Kidney epithelial cell (primary cell): ENCODE measurements at places on chromosomes 1 and 21. TPM values are rescaled to one million over a fixed set of nuclear protein-coding genes. Genes with fewer than 3 reads are reported as not detected.
A peak's percentile ranks its signal among the peaks of the same experiment; 100 is the strongest.

GRCh38 chr21:32331444-32332305 is 33.0 kb downstream of the MRAP start:
- no peak for DNase-seq

DNA sequence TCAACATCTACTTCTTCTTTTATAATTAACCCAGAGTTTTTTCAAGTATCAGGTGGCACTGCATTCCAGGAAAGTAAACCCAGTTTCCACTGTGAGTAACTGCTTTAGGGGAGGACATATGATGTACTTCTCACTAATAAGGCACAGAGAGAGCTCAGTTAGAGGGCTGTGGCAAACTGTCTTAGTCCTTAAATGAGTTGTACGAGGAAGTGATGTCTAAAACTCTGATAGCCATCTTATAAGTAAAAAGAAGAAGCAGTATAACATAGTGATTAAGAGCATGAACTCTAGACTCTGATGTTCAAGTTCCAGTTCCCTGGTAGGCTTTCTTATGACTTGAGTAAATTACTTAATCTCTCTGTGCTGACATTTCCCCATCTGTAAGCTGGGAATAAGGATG is 58.7 kb upstream of the PTGS2 start:
- DNase-seq, result no peak

- no peak for DNase-seq
These were observed 2.8 kb downstream of the OSCP1 start for GRCh38 chr1:36447450-36447849.

GRCh38 chr1:2942410-2942809 is 78.9 kb upstream of the ACTRT2 start:
- DNase-seq, result no peak

- peak; percentile 31 for DNase-seq
These were observed 1.4 kb downstream of the LDLRAD1 start for GRCh38 chr1:54016343-54017282.

- no peak for DNase-seq
These were observed 87.8 kb downstream of the GLUL start for GRCh38 chr1:182303778-182304177.

DNA sequence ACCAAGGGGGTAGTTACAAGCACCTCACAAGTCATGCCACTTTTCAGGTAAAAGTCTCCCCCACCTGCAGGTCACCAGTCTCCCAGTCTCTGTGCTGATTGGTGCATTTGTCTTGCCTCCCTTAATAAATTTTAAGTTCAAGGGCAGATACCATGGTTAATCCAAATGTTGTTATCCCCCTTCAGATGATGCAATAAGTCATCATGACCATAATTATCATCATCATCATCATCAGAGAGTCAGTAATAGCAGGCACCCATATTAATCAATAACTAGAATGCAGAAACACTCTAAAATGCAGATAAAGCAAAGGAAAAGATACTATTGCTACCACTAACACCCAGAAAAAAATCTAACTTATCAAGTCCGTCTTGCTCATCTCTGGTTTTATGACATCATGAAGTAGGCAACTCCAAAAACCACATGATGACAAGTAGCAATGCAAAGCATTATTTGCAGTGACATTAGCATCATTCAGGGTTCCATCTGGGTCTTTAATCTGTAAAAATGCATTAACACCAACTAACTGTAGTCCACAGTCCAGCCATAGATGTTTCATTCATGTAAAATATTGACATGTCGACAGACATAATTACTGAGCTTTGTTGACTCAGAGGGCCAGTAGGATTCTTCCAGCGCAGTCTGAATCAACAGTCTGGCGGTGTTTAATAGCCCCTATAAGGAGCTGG is 492.0 kb upstream of the RUNX1 start:
- no peak for DNase-seq

- DNase-seq, result no peak
These were observed 973 bp downstream of the KRTAP10-11 start for GRCh38 chr21:44647222-44647552.

- no peak for DNase-seq
These were observed 100.2 kb downstream of the LMO4 start for GRCh38 chr1:87428883-87429282.

DNA sequence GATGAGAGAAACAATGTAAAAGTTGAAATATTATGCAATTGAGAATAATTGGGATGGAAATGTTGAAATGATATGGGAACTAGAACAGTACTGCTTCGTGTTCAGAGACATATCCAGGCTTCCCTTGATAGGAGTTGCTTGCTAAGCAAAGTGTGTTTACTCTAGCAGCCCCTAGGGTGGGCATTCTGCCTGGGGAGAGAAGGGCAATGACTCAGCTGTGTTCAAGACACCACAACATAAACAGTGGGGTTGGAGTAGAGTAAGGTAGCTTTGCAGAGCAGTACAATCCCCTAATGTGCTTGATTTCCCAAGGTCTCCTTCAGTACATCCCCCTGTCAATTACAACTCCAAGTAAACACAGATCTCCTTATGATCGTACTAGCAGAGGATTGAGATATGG is 4.8 kb upstream of the PCNX2 start:
- no peak for DNase-seq

DNA sequence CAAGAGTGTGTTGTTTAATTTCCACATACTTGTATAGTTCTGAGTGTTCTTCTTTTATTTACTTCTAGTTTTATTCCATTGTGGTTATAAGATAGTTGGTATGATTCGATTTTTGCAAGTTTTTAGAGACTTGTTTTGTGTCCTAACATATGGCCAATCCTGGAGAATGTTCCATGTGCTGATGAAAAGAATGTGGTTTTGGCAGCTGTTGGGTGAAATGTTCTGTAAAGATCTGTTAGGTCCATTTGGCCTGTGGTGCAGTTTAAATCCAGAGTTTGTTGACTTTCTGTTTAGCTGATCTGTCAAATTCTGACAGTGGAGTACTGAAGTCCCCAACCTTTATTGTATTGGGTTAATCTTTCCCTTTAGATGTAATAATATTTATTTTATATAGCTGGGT is 19.5 kb upstream of the TIPRL start:
- DNase-seq, result no peak

DNA sequence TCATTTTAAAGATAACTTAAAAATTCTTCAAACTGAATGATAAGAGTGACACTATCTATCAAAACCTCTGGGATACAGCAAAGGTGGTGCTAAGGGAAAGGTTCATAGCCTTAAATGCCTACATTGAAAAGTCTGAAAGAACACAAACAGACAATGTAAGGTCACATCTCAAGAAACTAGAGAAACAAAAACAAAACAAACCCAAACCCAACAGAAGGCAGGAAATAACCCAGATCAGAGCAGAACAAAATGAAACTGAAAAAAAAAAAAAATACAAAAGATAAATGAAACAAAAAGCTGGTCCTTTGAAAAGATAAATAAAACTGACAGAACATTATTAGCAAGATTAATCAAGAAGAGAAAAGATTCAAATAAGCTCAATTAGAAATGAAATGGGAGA is 6.8 kb downstream of the ODF2L start:
- no peak for DNase-seq

GRCh38 chr21:33109574-33110339 is 39.8 kb downstream of the OLIG1 start:
- DNase-seq, result no peak

DNA sequence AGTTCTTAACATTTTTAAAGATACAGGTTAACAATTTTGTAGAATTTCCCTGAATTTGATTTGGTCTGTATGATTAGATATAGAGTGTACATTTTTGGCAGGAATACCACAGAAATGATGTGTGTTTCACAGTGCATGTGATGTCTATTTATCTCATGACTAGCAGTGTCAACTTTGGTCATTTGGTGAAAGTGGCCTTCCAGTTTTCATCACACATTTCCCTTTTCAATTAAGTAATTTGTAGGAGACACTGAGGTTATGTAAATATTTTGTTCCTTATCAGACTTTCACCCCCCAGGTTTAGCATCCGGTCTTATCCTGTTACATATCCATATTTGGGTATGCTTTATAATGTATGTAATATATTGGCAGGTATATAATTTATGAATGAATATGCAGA is 41.8 kb downstream of the MAP3K7CL start:
- DNase-seq, result no peak

GRCh38 chr1:79982211-79982610 is 975.7 kb upstream of the ADGRL4 start:
- no peak for DNase-seq

- DNase-seq, result no peak
These were observed 4.7 kb upstream of the PSMB2 start for GRCh38 chr1:35646043-35646442.

- DNase-seq, result peak; percentile 93
These were observed 95.7 kb upstream of the VANGL1 start for GRCh38 chr1:115545791-115546733.

DNA sequence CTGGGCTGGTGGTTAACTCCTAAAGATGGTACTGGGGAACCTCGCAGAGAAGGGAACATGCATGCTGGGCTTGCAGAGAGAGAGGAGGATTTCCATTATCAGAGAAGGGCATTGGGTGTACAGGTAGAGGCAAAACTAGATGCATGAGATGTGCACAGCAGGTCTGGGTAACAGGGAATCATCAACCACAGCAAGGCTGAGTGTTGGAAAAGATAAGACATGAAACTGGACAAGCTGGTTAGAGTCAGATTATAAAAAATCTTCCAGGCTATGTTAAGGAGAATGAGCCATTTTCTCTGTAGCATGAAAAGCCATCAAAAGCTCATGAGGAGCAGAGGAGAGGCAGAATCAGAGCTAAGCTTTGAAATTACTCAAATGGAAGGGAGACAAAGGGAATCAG is 147.8 kb downstream of the VAV3 start:
- no peak for DNase-seq

DNA sequence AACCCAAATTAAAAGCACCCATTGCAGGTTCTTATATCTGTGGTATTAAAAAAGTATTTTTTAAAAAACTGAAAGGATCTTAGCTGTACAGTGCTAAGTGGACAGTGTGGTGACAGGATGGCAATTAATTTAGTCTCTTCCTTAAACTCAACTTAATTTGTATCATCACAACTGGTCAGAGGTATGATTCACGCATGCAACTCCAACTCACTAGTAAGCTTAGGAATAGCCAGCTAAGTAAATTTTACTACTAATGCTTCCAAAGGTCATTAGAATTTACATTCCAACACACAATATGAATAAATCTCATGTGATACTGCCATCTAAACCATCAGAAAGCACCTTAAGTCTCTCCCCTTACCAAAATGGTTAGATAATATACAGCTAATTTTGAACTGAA is 35.4 kb downstream of the ENAH start:
- DNase-seq, result no peak

GRCh38 chr21:23398726-23399125 is 2208.6 kb downstream of the MRPL39 start:
- DNase-seq, result no peak

DNA sequence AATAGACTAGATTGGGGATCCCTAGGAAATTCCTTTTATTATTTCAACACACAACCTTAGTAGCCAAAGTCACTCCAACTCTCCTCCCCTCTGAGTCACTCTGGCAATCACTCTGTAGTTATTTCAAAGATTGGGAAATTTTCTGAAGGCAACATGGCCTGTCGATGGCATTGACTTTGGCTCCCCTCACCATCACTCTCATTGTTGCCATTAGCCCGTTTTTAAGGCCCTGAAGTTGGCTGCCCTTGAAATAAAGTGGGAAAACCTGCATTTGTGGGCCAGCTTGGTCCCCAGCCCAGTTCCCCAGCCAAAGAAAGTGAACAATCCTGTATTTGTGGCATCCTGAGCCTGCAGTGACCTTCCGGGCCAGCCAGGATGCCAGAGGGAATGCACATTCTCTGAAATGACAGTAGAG is 52.5 kb downstream of the CDC7 start:
- no peak for DNase-seq

DNA sequence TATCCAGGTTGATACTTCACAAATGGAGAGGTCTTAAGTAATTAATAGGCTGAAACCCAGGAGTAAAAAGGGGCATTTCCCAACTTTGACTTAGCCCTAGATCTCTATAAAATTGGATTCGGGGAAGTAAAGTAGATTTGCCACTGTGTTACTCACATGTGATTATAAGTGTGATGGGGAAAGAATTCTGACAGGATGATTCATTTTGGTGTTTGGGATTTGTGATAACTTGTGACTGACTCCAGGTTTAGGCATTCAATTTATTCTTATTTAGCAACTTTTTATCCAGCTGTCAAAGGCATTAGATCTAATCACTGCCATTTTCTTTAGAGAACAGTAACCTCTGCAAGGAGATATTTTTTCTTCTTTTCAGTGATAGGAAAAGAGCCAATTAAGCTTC is 175.5 kb downstream of the ASTN1 start:
- DNase-seq, result no peak

DNA sequence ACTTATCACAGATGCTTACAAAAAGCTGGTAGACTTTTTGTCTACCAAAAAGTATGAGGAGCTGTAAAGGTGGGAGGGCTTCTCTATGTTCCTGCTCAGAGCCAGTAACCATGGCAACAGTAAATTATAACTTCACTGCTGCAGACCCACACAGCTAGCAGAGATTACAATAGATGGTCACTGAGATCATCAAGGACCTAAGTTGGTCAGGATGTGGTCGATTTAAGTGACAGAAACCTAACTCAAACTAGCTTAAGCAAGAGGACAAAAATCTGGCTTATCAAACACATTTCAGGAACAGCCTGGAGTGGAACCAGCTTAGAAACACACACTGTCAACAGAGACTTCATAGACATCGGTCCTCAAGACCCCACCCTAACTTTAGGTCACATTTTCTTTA is 113.4 kb upstream of the ATP1A1 start:
- DNase-seq, result no peak

GRCh38 chr1:155529929-155530328 is 32.7 kb downstream of the ASH1L start:
- no peak for DNase-seq

DNA sequence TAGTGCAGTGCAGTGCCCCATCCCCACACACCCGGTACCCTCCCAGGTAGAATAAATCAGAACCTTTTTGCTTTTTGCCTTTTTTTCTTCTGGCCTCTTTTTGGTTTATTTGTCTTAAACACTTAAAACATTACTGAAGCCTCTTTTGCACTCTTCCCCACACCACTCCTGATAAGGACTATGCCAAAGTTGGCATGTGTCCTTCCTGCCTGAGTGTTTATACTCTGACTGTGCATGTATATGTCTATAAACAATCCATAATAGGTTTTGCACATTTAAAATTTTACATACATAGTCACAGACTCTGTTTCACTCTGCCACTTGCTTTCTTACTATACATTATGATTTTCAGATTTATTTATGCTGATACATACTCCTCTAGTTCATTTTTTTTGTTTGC is 59.6 kb downstream of the BEND5 start:
- DNase-seq, result no peak

The TCEA3 gene
- 3.7 and 6.8 TPM in 2 replicates for total RNA-seq

The AMY2A gene
- total RNA-seq, result not detected in 2 replicates

The RNU5D-1 gene
- not detected in 2 replicates for total RNA-seq

The MCOLN2 gene
- total RNA-seq, result 0.46 and 0.55 TPM in 2 replicates

The ADAMTS4 gene
- 0.21 and 0.33 TPM in 2 replicates for total RNA-seq

The BSND gene
- total RNA-seq, result not detected in 2 replicates

The SPATA46 gene
- not detected in 2 replicates for total RNA-seq

The PIGR gene
- not detected in 2 replicates for total RNA-seq

The GLMN gene
- total RNA-seq, result 4.3 and 5.8 TPM in 2 replicates
